ENCODE measurements at places on chromosomes 16 and 17.

- no peak for DNase-seq
These were observed 25.6 kb downstream of the TPSG1 start for GRCh38 chr16:1199347-1200013.

- no peak for DNase-seq
These were observed 13.5 kb downstream of the CUEDC1 start for GRCh38 chr17:57941384-57942370.

- DNase-seq = no peak
These were observed 551.2 kb upstream of the CA10 start for GRCh38 chr17:52709724-52710123.

GRCh38 chr17:33052856-33053255 lies 61.2 kb downstream of the SPACA3 start:
- no peak for DNase-seq

GRCh38 chr16:55052741-55053415 lies 122.2 kb downstream of the IRX5 start:
- DNase-seq = no peak

- peak; percentile 25 for DNase-seq
These were observed 12.4 kb downstream of the CCDC47 start for GRCh38 chr17:63760771-63761539.

DNA sequence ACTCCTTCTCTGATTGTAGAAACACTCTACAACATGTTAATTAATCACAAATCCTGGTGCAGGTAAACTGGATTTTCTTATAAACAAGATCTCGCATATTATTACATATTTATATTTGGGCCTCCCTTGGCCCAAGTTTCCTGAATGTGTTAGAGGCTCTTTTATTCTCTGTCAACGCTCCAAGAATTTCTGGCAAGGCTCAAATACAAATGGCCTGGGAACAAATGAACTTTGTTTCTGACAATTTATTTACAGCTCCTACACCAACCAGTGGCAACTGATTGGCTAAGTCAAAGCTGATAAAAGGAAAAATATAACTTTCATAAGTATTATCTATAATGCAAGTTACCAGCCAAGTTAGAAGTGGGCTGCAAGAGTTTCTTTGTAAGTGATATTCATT lies 64.9 kb upstream of the CORO6 start:
- no peak for DNase-seq

GRCh38 chr17:41724476-41725050 lies 9.9 kb downstream of the HAP1 start:
- no peak for DNase-seq

DNA sequence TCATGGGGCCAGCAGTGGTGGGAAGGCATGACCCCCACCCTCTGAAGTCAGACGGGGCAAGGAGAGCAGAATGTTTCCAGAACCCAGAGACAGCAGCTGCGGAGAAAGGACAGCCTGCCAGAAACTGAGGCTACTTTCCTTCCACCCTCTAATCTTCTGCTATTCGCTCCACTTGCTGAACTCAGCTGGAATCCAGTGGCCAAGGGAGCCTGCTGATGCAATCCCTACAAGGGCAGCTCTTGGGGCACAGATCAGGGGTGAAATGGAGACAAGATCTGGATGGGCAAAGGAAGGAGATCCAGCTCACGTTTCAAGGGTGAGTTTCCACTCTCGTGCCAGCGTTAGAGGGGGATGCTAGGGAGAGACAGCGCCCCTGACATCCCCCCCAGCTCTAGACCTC lies 479.1 kb downstream of the SLC39A11 start:
- DNase-seq = no peak
